ENCODE measurements at places on chromosomes 5 and 9.
A peak's percentile ranks its signal among the peaks of the same experiment; 100 is the strongest.

DNA sequence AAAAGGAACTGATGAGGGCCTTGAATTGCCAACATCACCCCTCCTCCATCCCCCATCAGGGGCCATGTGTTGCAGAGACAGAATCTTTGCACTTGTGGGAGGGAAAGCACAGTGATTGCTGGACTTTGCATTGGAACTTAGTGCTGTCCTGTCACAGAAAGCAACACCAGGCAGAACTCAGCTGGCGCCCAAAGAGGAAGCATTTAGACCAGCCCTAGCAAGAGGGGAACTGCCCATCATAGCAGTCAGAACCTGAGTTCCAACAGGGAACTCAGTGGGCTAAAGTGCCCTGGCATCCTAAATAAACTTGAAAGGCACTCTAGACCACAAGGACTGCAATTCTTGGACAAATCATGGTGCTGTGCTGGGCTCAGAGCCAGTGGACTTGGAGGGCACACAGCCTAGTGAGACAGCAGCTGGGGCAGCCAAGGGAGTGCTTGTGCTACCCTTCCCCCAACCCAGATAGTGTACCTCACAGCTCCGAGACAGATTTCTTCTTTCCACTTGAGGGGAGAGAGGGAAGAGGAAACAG, 128.1 kb downstream of the ACTL7B start:
- no peak for DNase-seq

DNA sequence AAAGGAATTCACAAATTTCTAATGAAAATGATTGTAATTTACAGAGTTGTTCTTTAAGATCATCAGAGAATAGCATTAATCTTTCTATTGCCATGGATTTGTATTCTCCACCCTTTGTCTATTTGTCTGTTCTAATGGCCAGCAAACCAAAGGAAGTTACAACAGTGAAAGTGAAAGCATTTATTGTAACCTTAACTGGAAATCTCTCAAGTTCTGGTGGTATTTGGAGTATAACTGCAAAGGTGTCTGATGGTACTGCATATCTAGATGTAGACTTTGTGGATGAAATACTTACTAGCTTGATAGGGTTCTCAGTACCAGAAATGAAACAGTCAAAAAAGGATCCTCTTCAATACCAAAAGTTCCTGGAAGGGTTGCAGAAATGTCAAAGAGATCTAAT, 21.7 kb downstream of the RMI1 start:
- no peak for DNase-seq

DNA sequence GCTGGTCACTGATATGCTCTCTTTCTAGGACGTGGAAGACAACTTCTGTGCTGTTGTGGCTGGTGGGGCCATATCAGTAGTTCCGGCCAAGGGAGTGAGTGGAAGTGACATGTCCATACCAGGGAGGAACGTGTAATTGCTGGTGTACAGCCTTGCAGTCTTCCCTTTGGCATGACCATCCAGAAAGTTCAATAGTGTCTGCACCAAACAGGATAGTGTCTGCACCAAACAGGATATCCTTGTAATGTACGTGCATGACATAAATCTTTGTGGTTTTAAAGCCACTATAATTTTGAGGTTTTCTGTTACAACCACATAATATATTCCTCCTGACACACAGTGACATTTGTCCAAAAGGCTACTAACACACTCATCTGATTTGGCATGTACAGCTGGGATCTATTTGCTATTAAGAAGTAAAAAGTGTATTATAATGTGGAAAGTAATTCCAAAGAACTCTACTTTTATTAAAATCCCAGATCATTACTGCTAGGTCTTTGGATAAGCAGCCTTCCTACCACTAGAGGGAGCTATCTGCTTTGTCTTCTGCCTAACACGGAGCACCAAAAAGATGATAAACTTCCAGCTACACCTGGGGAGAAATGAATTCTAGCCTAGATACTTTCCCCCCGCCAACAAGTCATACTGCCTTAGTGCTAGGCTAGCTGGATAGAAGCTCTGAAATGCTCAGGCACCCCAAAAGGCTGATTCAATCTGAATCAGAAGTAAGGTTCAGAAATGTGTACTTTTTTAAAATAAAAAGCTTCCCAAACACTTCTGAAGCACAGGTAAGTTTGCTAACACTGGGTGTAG, 52.7 kb downstream of the RNF145 start:
- DNase-seq, result peak; percentile 79

- no peak for DNase-seq
Measured at GRCh38 chr5:161134956-161135355, 282.9 kb upstream of the ATP10B start.

- no peak for DNase-seq
Measured at GRCh38 chr5:170606941-170607340, 103.1 kb downstream of the KCNIP1 start.

- DNase-seq, result no peak
Measured at GRCh38 chr9:121527371-121527770, 27.7 kb upstream of the GGTA1 start.

GRCh38 chr5:107464416-107464815, 206.3 kb downstream of the EFNA5 start:
- DNase-seq, result no peak

DNA sequence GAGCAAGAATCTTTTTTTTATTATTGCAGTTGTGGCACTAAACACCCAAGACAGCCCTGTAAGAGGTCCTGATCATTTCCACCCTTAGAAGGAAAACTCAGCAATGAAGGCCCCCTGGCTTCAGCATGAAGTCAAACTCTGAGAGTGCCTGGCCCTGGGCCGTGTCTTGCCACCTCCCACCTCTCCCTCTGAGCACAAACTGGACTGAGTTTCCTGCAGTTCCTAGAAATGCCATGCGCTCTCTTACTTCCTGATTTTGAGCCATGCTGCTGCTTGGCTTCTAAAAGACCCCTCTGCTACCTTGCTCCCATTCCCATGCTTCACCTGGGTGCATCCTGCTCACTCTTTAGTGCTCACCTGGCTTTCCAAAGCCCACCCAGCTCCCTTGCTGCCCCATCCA, 140.4 kb upstream of the KLF9 start:
- no peak for DNase-seq

DNA sequence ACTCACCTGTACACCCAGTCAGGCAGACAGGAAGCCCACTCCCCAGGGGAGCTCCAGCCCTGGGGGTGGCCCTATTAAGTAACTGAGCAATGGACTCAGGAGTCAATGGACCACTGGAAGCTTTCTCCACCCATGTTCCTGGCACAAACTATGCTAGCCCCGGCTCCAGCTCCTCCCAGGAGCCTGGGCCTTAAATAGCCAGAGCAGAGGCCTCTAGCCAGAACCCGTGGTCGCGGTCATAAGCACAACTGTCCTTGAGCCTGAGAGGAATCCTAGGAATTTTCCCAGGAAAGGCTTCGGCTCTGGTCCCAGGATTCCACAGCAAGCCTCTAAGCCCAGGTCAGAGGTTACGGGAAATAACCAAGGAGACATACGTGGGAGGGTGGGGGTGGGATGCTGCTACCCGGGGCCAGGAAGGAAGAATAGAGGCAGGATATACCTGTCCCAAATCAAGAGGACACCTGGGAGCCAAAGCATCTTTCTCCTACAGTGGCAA, 5.5 kb downstream of the SEPTIN8 start:
- DNase-seq, result no peak

- DNase-seq, result no peak
Measured at GRCh38 chr5:169691471-169691870, 54.4 kb downstream of the DOCK2 start.

DNA sequence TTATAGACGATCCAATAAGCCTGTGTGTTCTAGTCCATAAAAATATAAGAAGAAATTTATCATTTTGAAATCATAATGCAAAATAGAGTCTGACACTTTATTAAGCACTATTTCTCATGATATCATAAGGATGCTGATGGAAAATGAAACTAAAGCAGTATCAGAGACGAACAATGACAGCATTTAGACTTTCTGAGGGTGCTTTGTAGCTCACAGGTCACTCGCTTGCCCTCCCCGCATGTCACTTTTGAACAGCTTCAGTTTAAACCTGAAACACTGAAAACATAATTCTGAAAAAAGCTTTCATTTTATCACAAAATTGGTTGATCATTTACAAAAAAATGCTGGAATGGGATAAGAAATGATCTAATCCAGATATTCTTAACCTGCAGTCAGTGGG, 247.1 kb downstream of the EBF1 start:
- no peak for DNase-seq

DNA sequence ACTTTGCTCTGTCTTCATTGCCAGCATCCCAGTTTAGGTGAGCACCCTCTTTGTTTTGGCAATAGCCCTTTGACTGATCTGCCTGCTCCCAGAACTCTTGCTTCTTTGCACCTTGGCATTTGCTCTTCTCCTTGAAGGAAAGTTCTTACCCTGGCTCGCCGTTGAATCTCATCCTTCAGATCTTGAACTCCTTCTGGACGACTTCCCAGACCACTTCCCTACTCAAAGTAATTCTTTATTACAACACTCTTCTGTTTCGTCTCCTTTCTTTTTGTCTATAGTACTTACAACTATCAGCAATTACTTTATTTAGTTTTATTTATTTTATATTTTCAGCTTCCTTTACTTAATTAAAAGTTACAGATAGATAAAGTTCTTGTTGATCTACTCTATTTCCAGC, 1510.1 kb downstream of the MAT2B start:
- no peak for DNase-seq

DNA sequence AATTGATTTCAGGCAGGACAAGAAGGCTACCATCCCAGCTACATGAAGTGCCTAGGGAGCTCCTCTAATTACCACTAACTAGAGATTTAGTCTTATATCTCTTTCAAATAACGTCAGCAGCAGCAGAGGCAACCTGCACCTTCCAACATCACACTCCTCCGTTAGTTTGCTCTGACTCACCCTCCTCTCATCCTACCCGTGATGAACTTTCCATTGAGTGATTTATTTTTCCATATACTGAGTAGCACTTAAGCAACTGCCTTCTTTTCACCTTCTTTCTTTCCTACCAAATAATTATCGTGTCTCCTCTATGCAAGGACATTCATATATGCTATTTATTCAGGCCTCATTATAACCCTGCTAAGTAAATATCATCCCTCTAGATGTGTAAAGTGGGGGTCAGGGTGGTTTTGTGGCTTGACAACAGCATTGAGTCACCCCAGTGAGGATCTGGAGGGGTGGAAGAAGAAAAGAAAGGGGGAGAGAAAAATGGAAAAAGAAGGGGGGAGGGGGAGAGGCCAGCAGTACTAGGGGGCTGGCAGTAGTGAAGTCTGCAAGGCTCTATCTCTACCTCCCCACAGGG, 64.6 kb upstream of the CAST start:
- DNase-seq, result no peak

DNA sequence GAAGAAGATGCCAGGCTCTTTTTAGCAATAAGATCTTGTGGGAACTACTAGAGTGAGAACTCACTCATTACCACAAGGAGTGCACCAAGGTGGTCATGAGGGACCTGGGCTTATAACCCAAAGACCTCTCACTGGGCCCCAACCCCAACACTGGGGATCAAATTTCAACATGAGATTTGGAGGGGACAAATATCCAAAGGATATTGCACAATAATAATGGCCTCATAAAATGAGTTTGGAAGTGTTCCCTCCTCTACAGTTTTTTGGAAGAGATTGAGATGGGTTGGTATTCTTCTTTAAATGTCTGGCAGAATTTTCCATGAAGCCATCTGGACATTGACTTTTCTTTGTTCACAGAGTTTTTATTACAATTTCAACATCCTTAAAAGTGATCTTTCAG, 38.0 kb upstream of the FAM120A start:
- no peak for DNase-seq

GRCh38 chr5:10018201-10019069, 231.3 kb downstream of the ATPSCKMT start:
- DNase-seq, result no peak

Measured in muscle of arm (tissue), 14 donors.